ENCODE measurements at places on chromosomes 2 and 18.

DNA sequence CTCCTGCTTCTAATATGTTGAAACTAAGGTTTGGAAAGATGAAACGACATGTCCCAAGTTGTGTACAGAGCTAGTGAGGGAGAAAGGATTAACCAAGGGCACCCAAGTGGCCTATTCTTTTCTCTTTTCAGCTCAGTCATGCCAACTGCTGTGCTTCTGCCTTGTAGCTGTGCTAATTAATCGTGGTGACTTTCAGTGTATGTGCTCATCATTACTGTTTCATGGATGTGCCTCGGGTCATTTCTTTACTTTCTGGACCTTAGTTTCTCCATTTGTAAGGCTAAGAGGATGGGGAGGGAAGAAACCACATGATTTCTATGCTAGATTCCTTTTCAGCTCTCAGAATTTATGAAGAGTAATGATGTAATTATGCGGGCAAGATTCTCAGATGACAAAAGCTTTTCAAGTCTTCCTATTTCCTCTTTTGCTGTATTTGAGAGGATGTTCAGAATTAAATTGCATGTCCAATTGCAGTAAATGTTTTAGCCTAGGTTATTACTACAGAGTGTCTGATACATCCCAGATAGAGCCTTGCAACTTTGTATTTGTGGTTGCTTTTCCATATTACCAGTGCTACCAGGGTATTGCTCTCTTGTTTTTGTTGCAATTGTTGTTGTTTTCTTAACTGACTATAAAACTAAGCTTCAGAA is 621.2 kb downstream of the CNTNAP5 start:
- H3K27me3 ChIP-seq, result no peaks in the 10 kb centered on the region
- H3K27ac ChIP-seq, result no peak overlapping the region
- DNase-seq, result no peak
- H3K4me1 ChIP-seq, result no peaks in the 10 kb centered on the region

- no peak for DNase-seq
- no peak overlapping the region for H3K4me3 ChIP-seq
Measured at GRCh38 chr2:160368988-160369930, 124.3 kb downstream of the RBMS1 start.

GRCh38 chr2:173159791-173160463 is 84.3 kb downstream of the MAP3K20 start:
- DNase-seq, result peak; percentile 20
- H3K27me3 ChIP-seq, result no peaks in the 10 kb centered on the region
- no peak overlapping the region for H3K27ac ChIP-seq
- H3K4me3 ChIP-seq, result no peak overlapping the region

GRCh38 chr2:36569267-36569856 is 28.6 kb downstream of the FEZ2 start:
- no peak overlapping the region for H3K27ac ChIP-seq
- no peaks in the 10 kb centered on the region for H3K27me3 ChIP-seq
- peaks cover 23% of the 10 kb centered on the region for H3K36me3 ChIP-seq
- no peak for DNase-seq
- H3K4me3 ChIP-seq, result no peak overlapping the region

- no peak overlapping the region for H3K27ac ChIP-seq
- H3K4me3 ChIP-seq, result no peak overlapping the region
Measured at GRCh38 chr2:3242747-3243369, 134.8 kb downstream of the EIPR1 start.

GRCh38 chr2:190578158-190579057 is 43.9 kb upstream of the NEMP2 start:
- peaks cover 10% of the 10 kb centered on the region for H3K4me1 ChIP-seq
- H3K4me3 ChIP-seq, result no peak overlapping the region
- peak overlapping the region; percentile 29 for H3K27ac ChIP-seq
- no peaks in the 10 kb centered on the region for H3K27me3 ChIP-seq

- no peaks in the 10 kb centered on the region for H3K36me3 ChIP-seq
- H3K4me3 ChIP-seq, result no peak overlapping the region
- peaks cover 7% of the 10 kb centered on the region for H3K4me1 ChIP-seq
- no peak for DNase-seq
- no peak overlapping the region for H3K27ac ChIP-seq
Measured at GRCh38 chr2:222710736-222711135, 39.3 kb downstream of the MOGAT1 start.

GRCh38 chr2:238107525-238108422 is 7.6 kb downstream of the ESPNL start:
- peaks cover 16% of the 10 kb centered on the region for H3K4me1 ChIP-seq
- H3K36me3 ChIP-seq, result no peaks in the 10 kb centered on the region
- H3K27ac ChIP-seq, result no peak overlapping the region
- no peaks in the 10 kb centered on the region for H3K27me3 ChIP-seq
- no peak for DNase-seq

DNA sequence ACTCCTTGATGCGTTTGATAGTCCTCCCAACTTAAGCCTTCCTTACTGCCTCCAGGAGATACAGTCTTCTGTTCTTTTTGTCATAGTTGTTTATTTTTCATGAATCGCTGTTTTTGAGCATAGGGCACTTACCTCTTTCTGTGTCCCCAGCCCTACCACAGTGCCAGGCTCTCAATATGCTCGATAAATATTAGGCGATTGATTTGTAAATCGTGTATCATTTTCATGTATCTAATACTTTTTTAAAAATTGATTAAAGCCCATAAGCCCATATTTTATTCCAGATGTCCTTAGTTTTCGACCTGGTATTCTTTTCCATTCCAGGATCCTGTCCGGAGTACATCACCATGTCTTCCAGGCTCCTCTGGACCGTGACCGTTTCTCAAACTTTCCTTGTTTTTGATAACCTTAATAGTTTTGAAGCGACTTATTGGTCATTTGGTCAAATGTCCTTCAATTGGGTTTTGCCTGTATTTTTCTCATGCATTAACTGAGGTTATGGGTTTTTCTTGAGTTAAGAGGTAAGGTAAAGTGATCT is 444 bp upstream of the MMADHC start:
- H3K4me3 ChIP-seq, result peak overlapping the region; percentile 82

DNA sequence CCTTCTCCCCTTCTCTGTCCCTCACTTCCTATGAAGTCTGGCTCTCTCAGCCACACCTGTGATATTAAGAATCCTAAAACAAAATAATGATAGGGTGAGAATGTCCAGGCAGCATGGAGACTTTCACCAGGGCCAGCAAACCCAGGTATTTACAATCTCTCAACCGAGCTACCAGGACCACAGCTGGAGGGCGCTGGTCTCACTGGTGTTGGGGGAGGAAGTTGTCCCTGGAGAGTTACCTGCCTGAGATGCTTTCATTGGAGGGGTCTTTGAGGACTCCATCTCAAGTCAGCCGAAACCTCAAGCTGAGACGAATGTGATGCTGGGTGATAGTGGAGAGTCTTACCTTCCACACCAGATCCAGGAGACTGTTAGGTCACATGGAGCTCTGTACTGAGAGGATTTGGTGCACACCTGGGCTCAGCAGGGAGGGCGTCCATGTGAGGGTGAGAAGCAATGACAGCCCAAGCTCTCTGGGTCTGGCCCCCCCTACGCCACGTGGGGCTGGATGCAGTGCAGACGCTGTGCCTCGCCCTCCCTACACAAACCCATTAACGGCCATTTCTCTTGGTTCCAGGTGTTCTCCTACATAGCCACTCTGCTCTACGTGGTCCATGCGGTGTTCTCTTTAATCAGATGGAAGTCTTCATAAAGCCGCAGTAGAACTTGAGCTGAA is 27.4 kb downstream of the MAL start:
- H3K4me1 ChIP-seq, result peaks cover 4% of the 10 kb centered on the region
- H3K4me3 ChIP-seq, result no peak overlapping the region
- no peaks in the 10 kb centered on the region for H3K27me3 ChIP-seq
- no peak overlapping the region for H3K27ac ChIP-seq
- H3K36me3 ChIP-seq, result no peaks in the 10 kb centered on the region
- no peak for DNase-seq

- no peak overlapping the region for H3K27ac ChIP-seq
- peaks cover 4% of the 10 kb centered on the region for H3K4me1 ChIP-seq
- no peak for DNase-seq
- H3K36me3 ChIP-seq, result no peaks in the 10 kb centered on the region
- H3K4me3 ChIP-seq, result no peak overlapping the region
Measured at GRCh38 chr2:219107758-219108157, 47.0 kb upstream of the IHH start.

DNA sequence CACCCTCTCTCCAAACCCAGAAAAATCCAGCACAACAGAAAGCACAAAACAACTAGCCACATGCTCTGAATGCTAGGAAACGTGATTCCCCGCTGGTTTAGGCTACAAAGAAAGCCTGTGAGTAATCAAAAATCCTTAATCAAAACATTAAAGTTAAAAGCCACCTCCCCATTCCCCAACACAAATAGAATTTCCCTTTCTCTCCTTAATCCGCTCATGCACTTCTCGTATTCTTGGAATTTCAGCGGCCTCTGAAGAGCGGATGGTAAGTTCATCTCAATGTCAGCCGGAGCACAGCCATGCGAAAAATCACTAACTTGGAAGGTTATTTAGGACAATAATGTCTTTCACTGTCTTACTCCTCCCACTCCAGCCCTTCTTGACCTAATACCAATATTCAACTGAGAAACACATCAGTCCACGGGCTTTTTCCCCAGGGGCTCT is 126.7 kb downstream of the OSBPL1A start:
- H3K4me1 ChIP-seq, result peaks cover 12% of the 10 kb centered on the region
- H3K27ac ChIP-seq, result no peak overlapping the region
- H3K36me3 ChIP-seq, result peaks cover 1% of the 10 kb centered on the region
- no peak for DNase-seq
